ENCODE measurements at places on chromosomes 1 and 21.
A peak's percentile ranks its signal among the peaks of the same experiment; 100 is the strongest.

GRCh38 chr1:147641695-147642592 lies 28.4 kb downstream of the ACP6 start:
- DNase-seq, result peak; percentile 27

- DNase-seq, result no peak
These were observed 39.8 kb upstream of the ID3 start for GRCh38 chr1:23599125-23599524.

DNA sequence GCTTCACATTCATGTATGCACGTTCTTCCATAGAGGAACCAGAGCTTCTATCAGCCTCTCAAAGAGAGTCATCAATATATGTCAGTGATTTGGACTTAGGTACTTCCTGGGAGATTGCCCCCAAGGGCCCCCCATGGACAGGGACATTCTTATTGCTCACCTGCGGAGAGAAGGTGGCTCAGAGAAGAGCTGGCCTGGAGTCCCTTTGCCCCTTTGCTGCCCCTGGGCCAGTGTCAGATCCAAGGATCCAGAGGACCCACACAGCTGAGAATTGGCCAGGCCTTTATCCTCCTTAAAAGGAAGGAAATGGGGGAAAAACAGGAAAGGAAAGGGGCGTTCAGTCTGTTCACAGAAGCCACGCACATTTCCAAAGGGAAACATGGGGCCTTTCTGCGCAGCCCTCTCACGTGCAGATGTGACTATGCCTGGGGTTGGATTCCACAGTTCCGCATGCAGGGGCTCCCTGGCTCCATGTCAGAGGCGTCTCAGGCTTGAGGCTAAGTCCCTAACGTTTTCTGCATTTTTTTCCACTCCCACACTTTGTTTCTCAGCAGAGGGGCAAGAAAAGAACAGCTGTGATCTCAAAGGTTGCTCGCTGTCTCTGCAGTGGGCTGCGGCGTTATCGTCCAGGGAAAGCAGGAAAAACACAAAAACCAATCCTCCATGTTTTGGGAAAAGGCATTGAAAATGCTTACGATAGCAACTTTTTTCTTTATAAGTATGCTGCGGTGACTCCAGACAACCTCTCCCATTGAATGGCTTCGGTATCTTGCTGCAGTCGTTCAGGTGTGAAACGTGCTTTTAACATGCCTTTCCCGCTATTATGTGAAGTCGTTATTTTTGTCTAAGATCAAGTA lies 5.9 kb downstream of the C1orf226 start:
- DNase-seq, result no peak

- no peak for DNase-seq
These were observed 137.0 kb upstream of the TMEM51 start for GRCh38 chr1:15016526-15016925.

- peak; percentile 43 for DNase-seq
These were observed 662 bp downstream of the SCAF4 start for GRCh38 chr21:31731056-31731856.

DNA sequence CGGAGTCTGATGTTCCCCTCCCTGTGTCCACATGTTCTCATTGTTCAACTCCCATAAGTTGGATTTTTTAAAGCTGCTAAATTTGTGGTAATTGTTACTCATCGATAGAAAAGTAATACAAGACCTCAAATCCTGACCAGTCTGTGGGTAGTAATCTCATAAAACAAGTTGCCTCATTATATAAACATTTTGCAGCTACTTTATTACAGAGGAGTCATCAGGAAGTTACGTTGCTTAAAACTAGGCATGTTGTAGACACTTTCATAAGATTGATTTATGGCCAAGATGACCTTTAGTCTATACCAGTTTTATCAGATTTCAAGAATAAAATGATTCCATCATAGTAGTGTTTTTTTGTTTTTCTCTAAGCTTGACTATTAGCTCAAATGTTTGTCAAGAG lies 208.8 kb downstream of the GIPC2 start:
- no peak for DNase-seq

- no peak for DNase-seq
These were observed 13.7 kb upstream of the TRIM62 start for GRCh38 chr1:33195556-33195955.

- DNase-seq, result no peak
These were observed 362.9 kb upstream of the VAMP3 start for GRCh38 chr1:7407980-7408770.

DNA sequence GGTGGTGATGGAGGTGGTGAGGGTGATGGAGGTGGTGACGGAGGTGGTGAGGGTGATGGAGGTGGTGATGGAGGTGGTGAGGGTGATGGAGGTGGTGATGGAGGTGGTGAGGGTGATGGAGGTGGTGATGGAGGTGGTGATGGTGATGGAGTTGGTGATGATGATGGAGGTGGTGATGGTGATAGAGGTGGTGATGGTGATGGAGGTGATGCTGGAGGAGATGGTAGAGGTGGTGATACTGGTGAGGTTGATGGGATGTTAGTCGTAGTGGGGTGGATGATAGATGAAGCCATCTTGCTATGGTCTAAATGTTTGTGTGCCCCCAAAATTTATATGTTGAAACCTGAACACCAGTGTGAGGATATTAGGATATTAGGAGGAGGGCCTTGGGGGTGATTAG lies 25.3 kb upstream of the IFNLR1 start:
- DNase-seq, result no peak

All from activated CD4-positive, CD25-positive, alpha-beta regulatory T cell (primary cell).